ENCODE measurements at places on chromosomes 4 and X. TPM values are rescaled to one million over a fixed set of nuclear protein-coding genes. Genes with fewer than 3 reads are reported as not detected.

DNA sequence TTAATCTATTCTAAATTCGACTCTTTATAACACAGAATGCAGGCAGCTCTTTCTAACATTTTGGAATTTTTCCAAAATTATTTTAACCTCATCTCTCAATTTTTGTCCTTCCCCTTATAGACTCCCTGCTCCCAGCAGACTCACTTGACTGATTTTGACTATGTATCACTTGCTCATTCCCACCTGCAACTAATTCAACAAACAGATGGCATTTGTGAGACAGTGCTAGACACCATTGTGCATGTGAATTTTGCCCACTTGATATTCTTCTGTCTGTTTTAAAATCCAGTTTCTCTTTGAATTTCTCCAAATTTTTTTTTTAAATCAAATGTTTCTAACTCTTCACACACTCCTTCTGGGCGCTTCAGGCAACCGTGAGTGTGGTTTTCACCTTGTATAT is 1534.0 kb downstream of the PCDH7 start:
- no peaks in the 10 kb centered on the region for H3K36me3 ChIP-seq
- DNase-seq = no peak
- no peaks in the 10 kb centered on the region for H3K4me1 ChIP-seq
- H3K4me3 ChIP-seq = no peak overlapping the region
- no peaks in the 10 kb centered on the region for H3K27me3 ChIP-seq
- no peak overlapping the region for H3K27ac ChIP-seq

DNA sequence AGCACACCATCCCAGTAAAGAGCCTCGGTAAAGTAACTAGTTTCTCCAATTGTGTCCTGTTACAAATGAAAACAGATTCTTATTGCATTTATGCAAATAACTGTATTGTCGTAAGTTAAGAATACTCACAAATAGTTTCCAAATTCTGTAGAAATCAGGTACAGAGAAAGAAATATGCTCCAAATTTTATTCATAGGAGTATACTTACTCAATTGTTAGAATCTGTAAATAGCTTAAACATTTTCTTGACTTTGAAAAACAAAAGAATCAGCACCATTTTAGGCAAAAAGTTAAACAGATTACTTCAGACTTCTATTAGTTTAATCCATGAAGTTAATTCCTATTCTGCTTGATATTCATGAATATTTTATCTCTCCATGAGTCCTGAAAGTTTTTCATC is 10.7 kb downstream of the CNGA1 start:
- no peaks in the 10 kb centered on the region for H3K4me1 ChIP-seq
- no peaks in the 10 kb centered on the region for H3K36me3 ChIP-seq
- no peak overlapping the region for H3K4me3 ChIP-seq
- no peaks in the 10 kb centered on the region for H3K27me3 ChIP-seq
- DNase-seq = no peak

DNA sequence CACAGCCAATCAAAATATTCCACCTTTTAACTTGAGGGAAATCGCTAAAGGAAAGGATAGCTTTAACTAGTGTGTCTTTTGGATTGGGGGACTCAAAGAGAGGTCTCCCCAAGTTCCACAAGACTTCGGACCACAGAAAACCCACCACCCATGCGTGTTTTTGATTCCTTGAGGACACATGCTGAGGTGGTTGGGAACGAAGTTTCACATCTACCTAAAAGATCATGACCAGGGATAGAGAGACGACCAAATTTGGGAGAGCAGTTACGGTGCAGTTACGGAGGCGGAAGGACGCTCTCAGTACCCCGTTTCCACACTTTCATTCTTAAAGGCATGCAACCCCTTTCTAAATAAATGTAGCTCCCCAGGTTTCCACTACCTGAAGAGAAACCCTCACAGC is 1.1 kb downstream of the PCYT1B start:
- no peak for DNase-seq
- H3K36me3 ChIP-seq = no peaks in the 10 kb centered on the region
- no peaks in the 10 kb centered on the region for H3K27me3 ChIP-seq
- peaks cover 6% of the 10 kb centered on the region for H3K4me1 ChIP-seq

DNA sequence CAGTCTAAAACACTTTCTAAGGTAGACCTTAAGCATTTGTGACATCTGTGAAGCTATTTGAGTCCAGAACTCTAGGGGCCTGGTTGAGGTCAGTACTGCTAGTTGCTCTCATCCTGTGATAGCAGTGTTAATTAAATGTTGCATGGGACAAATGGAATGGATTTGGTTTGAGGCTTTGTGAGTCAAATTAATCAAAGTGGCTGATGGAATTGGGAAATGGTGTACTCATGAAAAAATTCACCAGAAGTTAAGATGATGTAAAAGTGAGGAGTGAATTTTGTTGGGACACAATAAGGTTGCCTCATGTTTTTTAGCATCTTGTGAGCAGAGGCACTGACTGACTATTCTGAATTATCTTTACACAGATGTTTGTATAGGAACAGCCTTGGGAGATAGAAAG is 99.2 kb upstream of the ARSJ start:
- no peaks in the 10 kb centered on the region for H3K4me1 ChIP-seq
- H3K4me3 ChIP-seq = no peak overlapping the region
- H3K27me3 ChIP-seq = no peaks in the 10 kb centered on the region
- H3K36me3 ChIP-seq = no peaks in the 10 kb centered on the region
- no peak overlapping the region for H3K27ac ChIP-seq

DNA sequence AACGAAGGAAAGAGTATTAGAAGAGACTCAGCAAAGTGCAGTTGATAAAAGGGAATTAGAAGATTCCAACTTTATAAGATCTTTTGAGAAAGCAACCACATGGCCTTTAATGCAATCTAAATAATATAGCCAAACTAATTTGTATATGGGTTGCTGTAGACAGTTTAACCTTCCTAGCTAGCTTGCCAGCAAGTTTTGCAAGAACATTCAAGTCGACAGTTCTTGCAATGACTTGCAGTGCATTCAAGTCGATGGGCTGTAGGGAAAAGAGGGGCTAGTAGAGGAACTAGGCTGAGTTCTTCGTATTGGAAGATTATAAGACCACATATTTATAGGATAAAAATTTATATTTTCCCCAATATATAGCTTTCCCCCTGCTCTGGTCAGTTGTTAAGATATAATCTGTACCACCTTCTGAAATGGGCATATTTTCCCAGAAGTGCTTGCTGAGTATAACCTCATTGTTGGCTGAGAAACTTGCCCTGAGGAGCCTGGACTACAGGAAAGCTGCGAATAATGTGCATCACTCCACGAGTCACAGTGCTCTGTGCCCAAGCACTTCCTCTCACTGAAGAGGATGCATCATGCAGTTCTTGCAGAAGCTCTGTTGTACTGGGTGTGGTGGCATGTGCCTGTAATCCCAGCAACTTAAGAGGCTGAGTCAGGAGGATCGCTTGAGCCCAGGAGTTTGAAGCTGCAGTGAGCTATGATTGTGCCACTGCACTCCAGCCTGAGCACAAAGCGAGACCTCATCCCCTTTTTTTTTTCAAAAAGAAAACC is 56.7 kb downstream of the DOCK11 start:
- H3K4me1 ChIP-seq = no peaks in the 10 kb centered on the region
- H3K27ac ChIP-seq = no peak overlapping the region
- H3K4me3 ChIP-seq = no peak overlapping the region
- H3K36me3 ChIP-seq = no peaks in the 10 kb centered on the region

MAEA gene
- total RNA-seq = 63.1 TPM

DNA sequence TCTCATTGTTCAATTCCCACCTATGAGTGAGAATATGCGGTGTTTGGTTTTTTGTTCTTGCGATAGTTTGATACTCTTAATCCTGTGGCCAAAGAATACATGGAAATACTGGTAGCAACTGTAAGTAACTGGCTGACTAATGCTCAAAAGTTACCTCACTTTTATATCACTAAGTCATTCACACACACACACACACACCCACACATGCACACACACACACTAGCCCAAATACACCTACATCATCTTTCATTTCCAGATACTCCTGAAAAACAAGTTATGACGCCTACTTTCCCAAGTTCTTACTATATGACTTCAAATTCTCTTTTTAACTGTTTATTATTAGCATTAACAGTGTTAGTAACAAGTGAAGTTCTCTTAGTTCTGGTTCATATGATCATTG is 101.3 kb downstream of the DCHS2 start:
- H3K27me3 ChIP-seq = no peaks in the 10 kb centered on the region
- no peaks in the 10 kb centered on the region for H3K4me1 ChIP-seq
- no peak overlapping the region for H3K4me3 ChIP-seq
- no peak for DNase-seq

DNA sequence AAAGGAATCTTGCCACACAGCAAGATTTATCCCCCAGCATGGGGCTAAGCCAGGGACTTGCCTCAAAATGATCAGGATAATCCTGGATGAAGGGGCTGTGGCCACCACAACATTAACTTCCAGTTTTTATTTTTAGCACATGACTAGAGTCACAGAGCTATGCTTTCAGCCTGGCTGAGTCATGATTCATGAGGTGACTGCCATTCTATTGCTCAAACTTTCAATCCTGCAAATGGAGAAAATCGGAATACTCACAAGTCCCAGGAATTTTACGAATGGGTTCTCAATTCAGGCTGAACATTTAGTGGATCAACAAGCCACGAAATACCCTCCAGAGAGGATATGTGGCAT is 70.7 kb upstream of the HPGD start:
- no peak for DNase-seq
- no peaks in the 10 kb centered on the region for H3K36me3 ChIP-seq
- H3K4me3 ChIP-seq = no peak overlapping the region
- peaks cover 4% of the 10 kb centered on the region for H3K4me1 ChIP-seq
- H3K27ac ChIP-seq = no peak overlapping the region

GRCh38 chr4:147909225-147909624 is 177.3 kb downstream of the ARHGAP10 start:
- peaks cover 28% of the 10 kb centered on the region for H3K36me3 ChIP-seq
- H3K27me3 ChIP-seq = no peaks in the 10 kb centered on the region
- no peaks in the 10 kb centered on the region for H3K4me1 ChIP-seq
- H3K4me3 ChIP-seq = no peak overlapping the region
- DNase-seq = no peak
- no peak overlapping the region for H3K27ac ChIP-seq

DNA sequence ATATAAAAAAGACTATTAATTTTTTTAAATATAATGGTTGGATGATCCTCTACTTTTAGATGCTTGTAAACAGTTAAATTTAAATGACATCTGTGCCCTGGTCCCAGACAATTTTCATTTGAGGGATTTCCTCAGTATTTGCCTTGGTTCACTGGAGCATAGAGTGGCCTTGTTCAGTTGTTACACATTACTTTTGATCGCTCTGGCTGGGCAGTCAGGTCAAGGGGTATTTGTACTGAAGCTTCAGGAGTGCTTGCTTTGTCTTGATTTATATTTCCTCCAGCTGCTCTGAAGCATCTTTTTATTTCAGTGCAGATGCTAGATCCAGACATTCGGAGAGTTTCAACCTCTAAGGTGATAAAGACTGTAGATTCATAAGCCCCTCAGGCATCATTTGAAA is 50.0 kb downstream of the COMMD8 start:
- DNase-seq = no peak
- no peaks in the 10 kb centered on the region for H3K27me3 ChIP-seq
- no peak overlapping the region for H3K4me3 ChIP-seq
- no peak overlapping the region for H3K27ac ChIP-seq

DNA sequence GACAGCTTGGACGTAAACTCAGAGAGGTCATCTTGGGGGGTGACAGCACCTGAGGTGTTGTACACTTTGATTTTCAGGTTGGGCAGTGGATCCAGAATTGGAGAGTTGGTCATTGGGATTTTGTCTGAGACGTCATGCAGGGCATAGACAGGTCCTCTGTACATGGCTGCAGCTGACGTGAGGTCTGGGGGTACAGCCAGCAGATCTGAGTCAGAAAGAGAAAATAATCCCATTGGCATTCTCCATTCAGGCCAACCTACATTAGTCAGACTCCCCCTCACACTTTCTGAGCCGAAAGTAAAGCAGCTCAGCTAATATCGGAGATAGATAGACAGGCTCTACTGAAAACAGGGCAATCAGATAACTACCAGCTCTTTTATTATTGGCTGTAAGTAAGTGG is 329.7 kb downstream of the UNC5C start:
- H3K4me3 ChIP-seq = no peak overlapping the region
- no peak for DNase-seq
- no peaks in the 10 kb centered on the region for H3K27me3 ChIP-seq
- H3K27ac ChIP-seq = no peak overlapping the region
- no peaks in the 10 kb centered on the region for H3K4me1 ChIP-seq
- no peaks in the 10 kb centered on the region for H3K36me3 ChIP-seq
